ENCODE measurements at places on chromosomes 7 and 10.

DNA sequence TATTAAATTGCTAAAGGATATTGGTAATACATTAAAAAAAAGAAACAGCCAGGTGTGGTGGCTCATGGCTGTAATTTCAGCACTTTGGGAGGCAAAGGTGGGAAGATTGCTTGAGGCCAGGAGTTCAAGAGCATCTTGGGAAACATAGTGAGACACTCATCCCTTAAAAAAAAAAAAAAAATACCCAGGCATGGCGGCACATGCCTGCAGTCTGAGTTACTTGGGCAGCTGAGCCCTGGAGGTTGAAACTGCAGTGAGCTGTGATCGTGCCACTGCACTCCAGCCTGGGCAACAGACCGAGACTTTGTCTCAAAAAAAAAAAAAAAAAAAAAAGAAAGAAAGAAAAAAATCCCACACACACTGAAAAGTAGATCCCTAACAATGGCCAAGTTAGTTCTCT is 59.7 kb downstream of the MACC1 start:
- DNase-seq, result no peak

GRCh38 chr10:7026818-7027217 is 384.0 kb downstream of the SFMBT2 start:
- no peak for DNase-seq

DNA sequence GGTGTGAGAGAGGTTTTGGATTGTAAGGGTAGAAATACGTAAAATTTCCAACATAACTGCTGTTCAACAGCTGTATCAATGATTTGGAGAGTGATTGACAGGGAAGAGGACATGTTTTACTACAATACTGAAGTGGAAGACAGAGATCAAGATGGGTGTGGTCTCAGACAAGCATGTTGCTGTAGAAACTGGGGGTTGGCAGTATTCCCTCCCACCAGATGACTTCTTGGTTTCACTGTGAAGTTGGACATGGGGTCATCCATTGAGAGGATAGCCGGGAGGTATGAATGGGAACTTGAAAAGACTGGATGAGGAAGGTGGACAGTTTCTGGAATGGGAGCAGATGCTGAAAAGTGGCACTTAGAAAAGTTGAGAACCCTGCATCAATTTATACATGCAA is 95.3 kb upstream of the HDAC9 start:
- DNase-seq, result no peak

- DNase-seq, result no peak
Observed at GRCh38 chr10:89364531-89364930, 13.3 kb upstream of the IFIT1B start.

DNA sequence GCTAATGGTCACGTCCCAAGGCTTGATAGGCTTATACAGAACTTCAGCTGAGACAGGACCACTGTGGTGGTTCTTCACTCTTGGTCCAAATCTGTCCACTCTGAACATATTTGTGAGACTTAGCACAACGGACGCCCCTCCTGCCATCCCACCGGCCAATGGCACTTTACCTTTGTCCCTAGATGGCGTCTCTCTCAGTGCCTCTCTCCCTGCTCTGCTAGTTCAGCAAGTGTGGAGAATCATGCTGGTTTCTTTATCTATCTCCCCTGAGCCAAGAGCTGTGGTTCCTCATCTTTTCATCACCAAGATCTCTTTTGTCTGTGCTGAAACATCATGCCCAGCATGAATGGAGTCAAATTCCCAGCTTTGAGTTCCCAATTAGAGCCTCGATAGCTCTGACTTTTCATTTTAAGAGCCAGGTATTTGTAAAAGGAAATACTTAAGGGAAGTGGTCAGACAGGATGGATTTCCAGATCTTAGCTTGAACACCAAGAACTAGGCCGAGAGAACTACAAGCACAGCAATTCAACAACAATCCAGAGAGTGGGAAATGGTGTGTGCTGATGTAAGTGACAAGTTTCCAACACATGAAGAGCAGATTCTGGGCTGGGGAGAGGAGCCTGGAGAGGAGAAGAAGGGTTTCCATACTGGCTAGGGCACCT is 69.5 kb downstream of the ZNF800 start:
- no peak for DNase-seq

GRCh38 chr7:102845346-102845745 is 67.5 kb upstream of the LRRC17 start:
- no peak for DNase-seq

- DNase-seq, result no peak
Observed at GRCh38 chr7:149423449-149424110, 37.3 kb downstream of the ZNF777 start.

DNA sequence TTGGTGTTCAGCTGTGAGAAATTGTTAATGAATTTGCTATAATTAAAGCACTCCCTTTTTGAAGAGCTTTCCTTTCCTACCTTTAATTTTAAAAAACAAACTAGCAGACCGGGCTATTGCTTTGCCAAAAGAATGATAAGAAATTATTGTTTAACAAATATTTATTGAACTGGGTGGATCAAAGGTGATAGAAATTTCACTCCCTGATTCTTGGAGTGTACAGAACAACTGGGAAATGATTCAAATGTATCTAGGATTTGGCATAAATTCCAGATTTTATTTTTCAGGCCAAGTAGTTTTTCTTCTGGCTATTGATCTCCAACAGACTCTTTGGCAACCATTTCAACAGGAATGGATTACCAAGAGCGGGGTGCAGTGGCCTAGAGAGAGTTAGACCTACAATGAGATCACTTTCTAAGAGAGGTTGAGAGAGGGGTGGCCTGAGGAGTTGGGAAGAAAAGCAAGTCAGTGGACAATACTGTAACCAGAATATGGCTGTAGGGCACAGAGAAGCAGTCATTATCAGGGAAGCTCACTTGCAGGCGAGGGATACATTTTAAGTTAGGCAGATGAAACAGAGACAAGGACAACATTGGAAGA is 71.9 kb downstream of the PLXDC2 start:
- DNase-seq, result no peak

DNA sequence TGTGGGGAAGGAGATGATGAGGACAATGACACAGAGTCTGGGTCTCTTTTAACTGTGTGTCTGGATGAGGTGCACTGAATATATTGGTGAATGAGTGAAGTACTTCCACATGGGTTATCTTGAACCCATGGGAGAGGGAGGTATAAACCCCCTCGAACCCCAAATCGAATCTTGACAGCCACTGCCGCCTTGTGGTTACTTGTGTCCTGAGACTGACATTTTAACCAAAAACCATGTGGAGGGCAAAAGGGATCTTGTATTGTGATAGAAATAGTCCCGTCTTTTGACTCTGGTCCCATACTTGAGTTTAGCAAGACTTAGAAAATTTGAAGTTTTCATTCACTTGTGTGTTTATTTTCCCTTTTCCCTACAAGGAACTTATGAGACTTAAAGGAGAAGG is 283.3 kb downstream of the PHTF2 start:
- no peak for DNase-seq

DNA sequence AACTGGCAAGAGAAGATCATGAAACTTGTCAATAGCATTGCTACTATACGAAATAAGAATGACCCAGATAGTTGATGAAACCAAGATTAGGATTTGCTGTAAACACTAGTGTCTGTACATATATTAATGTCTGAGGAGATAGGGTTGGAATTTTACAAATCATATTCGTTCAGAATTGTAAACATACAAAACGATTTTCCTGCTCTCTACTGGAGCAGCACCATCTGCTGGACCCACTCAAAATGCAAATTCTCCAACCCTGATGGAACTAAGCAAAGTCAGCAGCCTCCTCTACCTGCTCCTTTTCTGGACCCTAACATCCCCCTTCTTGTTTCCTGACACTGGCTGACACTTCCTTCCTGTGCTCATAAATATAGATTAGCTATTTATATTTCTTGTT is 29.4 kb upstream of the SGMS1 start:
- no peak for DNase-seq

GRCh38 chr7:88826222-88826621 is 30.7 kb upstream of the TEX47 start:
- DNase-seq, result no peak

DNA sequence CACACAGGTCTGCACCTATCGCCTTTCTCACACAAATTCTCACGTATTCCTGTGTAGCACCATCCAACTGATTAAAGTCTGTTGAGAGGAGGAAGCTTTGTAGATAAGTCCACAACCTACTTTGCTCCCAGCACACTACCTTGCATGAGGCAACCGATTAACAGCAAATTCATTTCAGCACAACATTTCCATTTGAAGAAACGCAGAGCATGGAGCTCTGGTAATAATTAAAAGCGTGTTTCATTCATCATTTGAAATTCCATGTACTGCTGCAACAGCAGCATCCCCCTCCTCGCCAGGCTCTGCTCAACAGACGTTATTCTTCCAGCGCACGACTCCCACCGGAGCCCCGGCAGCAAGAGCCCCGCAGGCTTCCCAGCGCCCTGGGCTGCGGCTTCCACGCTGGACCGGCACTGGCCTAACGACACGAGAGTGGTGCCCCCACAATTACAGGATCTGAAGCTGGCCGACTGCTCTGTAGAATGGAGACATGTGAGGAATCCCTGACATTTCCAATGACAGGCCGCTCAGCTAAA is 118.8 kb downstream of the DIP2C start:
- DNase-seq, result no peak

DNA sequence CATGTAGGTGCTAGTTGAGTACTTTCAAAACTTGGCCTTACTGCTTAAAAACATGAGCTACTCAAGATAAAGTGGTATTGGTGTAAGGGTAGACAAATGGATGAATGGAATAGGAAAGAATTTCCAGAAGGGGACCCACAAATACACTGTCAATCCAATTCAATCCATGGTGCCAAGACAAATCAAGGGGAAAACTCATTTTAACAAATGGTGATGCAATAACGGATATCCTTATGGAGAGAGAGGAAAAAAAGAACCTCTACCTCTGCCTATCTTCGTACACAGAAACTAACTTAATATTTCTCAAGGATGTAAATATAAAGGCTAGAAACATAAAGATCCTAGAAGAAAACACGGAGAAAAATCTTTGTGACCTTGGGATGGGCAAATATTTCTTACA is 123.8 kb upstream of the RSU1 start:
- no peak for DNase-seq

DNA sequence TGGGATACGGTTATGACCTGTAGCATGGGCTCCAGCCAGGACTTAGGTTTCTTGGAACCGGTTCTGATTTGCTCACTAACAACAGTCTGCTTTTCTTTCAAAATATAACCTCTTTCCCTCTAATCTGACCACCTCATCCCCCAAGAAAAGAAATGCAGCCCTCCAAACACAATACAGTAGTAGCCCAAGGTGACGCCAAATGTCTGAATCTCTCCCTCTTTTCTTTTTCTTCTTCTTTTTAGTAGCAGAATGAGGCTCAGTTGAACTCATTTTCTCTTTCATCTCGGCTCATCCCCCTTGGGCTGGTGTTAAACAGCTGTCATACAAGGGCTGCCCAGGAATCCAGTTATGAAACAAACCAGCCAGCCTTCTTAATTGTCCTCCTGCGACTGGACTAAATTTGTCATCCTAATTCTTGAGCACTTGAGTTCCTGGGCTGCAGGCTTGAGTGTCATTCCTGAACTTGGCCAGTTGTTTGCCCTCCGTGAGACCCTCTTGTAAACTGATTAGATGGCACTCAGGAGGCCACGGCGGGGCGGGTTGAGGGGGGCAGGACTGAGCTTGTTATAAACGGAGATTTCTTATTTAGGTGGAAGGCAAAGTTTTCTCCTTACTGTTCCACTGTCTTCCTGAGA is 94.8 kb downstream of the SORCS3 start:
- no peak for DNase-seq

- DNase-seq, result no peak
Observed at GRCh38 chr10:22436893-22437619, 91.8 kb downstream of the SPAG6 start.

GRCh38 chr7:129443612-129444011 is 9.4 kb downstream of the STRIP2 start:
- DNase-seq, result no peak

DNA sequence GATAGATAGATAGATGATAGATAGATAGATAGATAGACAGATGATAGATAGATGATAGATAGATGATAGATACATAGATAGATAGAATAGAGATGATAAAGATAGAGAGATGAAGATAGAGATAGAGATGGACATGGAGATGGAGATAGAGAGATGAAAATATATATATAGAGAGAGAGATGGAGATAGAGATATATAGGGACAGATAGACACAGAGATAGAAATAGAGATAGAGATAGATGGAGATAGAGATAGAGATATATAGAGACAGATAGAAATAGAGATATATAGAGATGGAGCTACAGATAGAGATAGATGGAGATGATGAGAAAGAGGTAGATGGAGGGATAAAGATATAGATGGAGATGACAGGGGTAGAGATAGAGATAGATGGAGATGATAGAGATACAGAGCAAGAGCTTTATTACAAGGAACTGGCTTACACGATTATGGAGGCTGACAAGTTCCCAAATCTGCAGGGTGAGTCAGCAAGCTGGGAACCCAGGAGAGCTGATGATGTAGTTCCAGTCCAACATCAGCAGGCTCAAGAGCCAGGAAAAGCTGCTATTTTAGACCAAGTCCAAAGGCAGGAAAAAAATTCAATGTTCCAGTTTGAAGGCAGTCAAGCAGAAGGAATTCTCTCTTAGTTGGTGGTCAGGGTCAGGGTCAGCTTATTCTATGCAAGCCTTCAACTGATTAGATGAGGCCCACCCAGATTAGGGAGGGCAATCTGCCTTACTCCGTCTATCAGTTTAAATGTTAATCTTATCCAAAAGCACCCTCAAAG is 37.1 kb downstream of the CAV1 start:
- DNase-seq, result no peak

DNA sequence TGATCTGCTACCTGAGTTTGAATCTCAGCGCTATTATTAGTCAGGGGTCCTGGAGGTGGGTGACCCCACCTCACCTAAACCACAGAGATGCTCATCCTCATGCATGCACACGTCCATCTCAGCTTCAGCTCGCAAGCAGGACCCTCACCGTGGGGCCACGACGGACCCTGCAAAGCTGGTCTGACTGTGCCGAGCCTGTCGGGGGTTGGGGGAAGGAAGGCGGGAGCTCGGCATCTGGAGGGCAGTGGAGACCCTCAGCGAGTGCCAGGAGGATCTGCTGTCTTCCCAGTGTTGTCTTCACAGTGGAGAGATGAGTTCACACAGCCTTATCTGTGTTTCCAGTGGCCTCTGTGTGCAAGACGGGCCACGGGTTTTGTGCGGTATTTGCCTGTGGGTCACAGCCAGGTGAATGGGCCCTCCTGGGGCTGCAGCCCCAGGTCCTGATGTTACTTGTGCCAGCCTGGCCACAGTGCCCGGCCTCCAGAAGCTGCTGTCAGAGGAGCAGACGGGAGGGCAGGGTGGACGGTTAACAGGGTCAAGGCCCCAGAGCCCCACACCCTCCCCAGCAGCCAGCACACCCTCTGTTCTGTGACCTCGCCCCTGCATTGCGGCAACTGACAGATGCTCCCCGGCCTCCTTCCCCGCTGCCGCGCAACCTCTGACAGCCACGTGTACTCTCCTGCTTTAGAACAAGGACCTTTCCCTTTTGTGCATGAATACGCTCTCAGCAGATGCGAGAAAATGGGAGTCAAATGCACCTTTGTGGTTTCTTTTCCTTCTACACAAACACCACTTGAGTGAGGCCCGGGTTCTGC is 528.8 kb downstream of the DNAJB6 start:
- DNase-seq, result no peak

GRCh38 chr7:46259947-46260346 is 338.9 kb upstream of the IGFBP3 start:
- DNase-seq, result no peak

GRCh38 chr7:42511027-42511426 is 274.0 kb upstream of the GLI3 start:
- DNase-seq, result no peak

All from NCI-H2081 treated with DMSO at 0.1 percent for 48 hours (cell line).